ENCODE measurements at places on chromosomes 7 and 10.
A peak's percentile ranks its signal among the peaks of the same experiment; 100 is the strongest.

DNA sequence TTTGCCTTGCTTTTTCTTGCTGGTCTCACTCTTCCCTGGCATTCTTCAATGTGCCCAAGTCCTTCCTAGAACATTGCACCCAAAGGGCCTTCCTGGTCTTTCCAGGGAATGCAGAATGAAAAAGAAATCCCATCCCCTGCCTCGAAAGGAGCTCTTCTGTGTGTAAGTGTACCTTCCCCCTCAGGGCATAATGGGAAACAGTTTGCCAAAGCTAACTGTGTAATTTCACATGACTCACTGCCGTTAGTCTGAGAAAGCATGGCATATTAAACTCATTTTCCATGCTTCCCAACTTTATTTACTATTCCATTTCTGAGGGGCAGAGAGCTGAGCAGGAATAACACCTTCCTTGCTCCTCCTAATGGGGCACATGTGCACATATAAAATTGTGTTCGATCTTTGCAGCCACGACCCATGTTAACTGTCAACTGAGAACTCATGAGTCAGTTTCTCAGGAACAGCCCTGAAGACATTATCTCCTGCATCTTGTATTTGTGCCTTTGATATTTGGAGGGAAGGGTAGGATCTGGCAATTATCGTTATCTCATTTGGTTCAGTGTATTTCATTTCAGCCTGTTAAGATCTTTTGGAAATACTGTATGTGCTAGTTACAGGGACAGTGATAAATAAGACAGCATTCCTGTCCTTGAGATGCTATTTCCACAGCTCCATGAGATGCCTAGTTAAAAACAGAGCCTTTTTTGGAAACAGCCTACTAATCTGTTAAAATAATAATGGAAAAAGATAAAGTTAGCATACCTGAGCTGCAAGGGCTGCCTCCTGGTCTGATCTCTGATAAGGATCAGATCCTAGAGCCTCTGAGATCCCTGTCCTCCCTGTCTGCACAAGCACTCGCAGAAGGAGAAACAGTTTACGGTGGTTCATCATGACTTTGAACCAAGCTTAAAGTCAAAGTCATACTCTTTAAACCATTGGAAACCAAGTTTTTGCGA is 42.3 kb downstream of the IKZF1 start:
- DNase-seq = no peak

- DNase-seq = no peak
Measured at GRCh38 chr7:50146692-50147091, 53.6 kb upstream of the ZPBP start.

- DNase-seq = no peak
Measured at GRCh38 chr10:86391986-86392722, 25.6 kb upstream of the GRID1 start.

GRCh38 chr10:130392031-130392430 is 255.8 kb downstream of the GLRX3 start:
- DNase-seq = no peak

DNA sequence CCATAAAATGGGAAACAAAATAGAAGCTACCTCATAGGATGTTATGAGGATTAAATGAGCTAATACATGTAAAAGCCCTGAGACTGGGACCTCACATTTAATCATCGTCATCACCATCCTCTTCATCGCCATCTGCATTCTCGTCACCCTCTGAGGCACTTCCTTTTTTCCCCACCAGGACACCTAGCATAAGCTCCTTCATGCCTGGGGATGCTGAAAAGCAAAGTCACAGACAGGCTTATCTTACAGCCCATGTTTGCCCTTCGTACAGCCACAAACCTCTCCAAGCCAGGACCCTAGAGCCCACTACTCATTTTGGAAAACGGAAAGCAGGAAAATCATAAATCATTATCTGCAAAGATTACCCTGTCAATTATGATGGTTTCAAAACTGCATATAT is 249.6 kb downstream of the GPAM start:
- no peak for DNase-seq

- no peak for DNase-seq
Measured at GRCh38 chr7:19558527-19558926, 150.3 kb downstream of the POLR1F start.

- no peak for DNase-seq
Measured at GRCh38 chr7:81525841-81526240, 244.0 kb downstream of the HGF start.

DNA sequence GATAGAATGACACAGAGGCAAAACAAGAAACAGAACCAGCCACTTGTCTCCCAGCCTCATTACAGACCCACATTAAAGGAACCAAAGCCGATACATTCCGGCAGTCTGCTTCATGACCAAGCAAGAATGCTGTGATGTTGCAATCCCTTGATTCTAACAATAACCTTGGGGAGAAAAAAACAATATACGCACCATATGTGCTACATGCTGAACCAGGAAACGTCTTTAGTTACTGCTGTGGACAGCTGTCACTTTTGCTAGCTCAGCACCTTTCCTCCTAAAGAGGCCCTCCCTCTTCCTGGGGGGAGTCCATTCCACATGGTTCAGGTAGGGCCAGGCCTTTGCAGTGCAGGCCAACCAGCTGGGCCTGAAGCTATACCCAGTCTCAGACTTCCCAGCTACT is 79.1 kb downstream of the PRTFDC1 start:
- no peak for DNase-seq

GRCh38 chr7:6111041-6111440 is 79.9 kb downstream of the ANKRD61 start:
- no peak for DNase-seq

GRCh38 chr7:69893906-69894305 is 295.6 kb downstream of the AUTS2 start:
- DNase-seq = no peak

GRCh38 chr7:108222236-108222892 is 92.2 kb upstream of the LAMB4 start:
- DNase-seq = no peak

DNA sequence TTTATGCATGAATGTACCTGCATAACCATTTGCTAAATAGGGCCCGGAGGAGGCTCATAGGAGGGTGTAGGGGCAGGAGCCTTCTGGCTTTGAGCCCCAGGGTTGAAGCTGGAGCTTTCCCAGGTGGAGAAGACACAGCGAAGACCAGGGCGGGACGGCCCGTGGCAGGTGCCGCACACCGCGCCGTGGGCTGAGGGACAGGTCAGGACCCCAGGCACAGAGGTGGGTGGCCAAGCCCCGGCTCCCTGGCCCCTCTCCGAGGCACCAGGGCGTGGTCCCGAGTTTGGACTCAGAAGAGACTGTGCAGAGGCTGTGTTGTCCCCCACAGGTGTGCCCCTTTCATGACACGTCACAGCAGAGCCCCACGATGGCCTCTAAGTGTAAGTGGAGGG is 56.5 kb downstream of the PWWP2B start:
- DNase-seq = no peak

DNA sequence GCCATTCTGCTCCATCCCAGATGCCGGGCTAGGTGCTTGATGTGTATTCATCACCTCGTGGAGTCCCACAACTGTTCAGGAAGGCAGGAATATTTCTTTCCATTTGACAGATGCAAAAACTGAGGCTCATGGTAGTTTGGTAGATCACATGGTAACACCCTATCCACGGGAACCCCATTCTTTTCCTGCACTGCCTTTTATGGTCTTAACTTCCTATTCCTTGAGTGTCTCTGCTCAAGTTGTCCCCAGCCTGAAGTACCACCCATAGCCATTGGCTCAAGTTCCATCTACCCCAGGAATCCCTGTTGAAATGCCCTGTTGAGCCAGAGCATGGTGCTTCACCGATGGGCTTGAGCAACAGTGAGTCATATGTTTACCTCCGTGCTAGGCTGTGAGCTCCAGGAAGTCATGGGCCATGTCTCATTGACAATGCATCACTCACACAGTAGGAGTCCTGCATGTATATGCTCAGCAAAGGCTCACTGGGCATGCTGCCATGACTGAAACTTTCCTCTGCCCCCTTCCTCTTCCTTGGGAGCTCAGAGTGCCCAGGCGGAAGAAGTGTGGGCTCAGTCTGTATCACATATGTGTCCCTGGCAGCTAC is 71.7 kb upstream of the ADAM12 start:
- DNase-seq = no peak

DNA sequence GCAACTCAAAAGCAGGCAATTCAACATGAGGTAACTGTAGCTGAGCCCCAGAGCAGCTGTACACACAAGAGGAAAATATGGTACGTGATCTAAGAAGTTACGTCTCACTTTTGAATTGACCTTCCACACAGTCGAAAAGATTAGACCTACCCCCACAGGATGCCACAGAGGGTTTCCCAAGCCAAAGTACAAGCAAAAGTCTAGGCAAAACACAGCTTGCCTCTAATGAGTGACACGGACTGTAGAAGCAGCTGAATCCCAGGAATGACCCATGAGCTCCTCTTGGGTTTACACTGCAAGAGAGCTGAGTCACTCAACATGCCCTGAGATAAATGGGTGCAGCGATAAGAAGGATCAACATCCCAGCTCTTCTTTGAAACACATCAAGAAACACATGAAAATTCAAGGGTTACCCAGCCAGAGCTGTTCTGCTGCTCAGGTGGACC is 9.8 kb downstream of the CREB3L2 start:
- no peak for DNase-seq

DNA sequence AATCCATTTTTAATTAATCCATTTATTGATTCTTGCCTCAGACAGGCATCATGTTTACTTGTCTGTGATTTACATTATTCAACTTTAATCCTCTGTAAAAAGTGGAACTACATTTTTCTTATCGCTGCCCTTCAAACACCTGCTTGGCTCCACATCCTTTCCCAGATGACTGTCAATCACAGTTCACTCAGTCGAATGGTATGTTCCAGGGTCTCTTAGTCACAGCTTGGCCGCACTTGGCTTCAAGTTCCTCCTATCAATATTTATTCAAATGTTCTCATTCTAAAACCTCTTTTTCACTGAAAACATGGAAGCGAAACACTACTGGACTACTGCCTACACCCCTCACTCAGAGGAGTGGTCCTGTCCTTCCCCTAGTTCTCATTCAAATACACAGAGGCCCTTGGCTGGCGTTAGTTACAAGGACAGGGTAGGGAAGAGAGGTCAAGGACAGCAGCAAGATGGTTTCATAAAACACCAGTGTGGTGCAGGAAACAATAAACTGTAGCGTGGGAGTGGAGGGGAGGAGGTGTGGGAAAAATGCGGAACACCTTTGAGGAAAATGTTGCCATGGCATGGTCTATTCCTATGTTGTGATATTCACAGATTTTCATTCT is 143.2 kb downstream of the USP6NL start:
- no peak for DNase-seq

- DNase-seq = no peak
Measured at GRCh38 chr10:60937022-60937421, 7.0 kb downstream of the RHOBTB1 start.

DNA sequence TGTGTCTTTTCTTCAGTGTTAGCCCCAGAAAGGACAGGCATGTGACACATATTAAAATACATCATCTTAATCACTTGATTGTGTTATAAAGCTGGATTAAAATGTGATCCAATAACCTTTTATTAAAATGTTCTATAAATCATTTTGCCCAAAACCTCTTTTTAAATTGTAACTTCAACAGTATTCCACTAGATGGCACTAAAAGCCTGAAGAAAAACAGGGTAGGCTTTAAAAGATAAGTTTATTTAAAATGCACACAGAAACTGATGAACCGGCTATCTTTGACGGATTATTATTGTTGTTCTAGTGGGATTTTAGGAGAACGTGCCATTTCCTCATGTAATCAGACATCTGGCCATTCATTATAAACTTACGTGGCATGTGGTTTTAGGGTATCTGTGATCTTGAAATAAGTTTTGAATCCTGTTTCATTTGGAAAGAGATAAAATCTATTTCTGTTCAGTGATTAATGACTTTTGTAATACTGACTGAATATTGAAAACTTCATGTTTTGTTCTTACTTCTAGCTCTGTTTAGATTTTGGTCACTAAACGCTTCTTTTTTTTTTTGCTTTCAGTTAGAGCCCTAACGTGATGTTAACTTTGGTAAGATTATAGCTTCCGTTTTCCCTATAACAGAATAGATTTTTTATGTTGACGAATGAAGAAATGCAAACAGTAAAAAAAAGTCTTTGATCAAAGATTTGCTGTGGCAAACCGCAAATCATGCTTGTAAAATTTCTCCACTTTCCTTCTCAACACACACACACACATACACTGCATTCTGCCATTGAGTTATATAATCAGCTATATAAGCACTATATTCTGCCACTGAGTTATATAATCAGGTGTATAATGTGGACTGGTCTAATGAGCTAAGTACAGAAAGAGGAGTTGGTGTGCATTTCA is 13.6 kb downstream of the VPS50 start:
- no peak for DNase-seq

GRCh38 chr7:29345590-29345989 is 151.0 kb downstream of the CHN2 start:
- peak; percentile 25 for DNase-seq

Data from activated CD8-positive, alpha-beta memory T cell treated with anti-CD3 and anti-CD28 coated beads, Interleukin-2, amount 50 U/mL, for 4 hours (primary cell).